Immature natural killer cell (primary cell): ENCODE measurements at places on chromosomes 12 and 14. TPM values are rescaled to one million over a fixed set of nuclear protein-coding genes. Genes with fewer than 3 reads are reported as not detected.

The HOXC9 gene
- not detected for polyA plus RNA-seq

The ISM2 gene
- not detected for polyA plus RNA-seq

The DBX2 gene
- polyA plus RNA-seq, result not detected

The SLC25A47 gene
- polyA plus RNA-seq, result not detected

The CCDC175 gene
- not detected for polyA plus RNA-seq

The NDRG2 gene
- 40.0 TPM for polyA plus RNA-seq

The CLEC2B gene
- polyA plus RNA-seq, result 92.8 TPM

The LALBA gene
- polyA plus RNA-seq, result not detected

The SLC25A29 gene
- polyA plus RNA-seq, result 4.2 TPM

The SERPINA6 gene
- not detected for polyA plus RNA-seq

The CEP128 gene
- polyA plus RNA-seq, result 2.0 TPM

The ADAM21 gene
- 0.30 TPM for polyA plus RNA-seq

The ADAMTS20 gene
- not detected for polyA plus RNA-seq

The TMEM233 gene
- polyA plus RNA-seq, result not detected

The MYF5 gene
- polyA plus RNA-seq, result not detected

The IRAK3 gene
- polyA plus RNA-seq, result 1.2 TPM

The TOMM20L gene
- not detected for polyA plus RNA-seq

The STXBP6 gene
- not detected for polyA plus RNA-seq

The TPH2 gene
- not detected for polyA plus RNA-seq

The OVCH1 gene
- not detected for polyA plus RNA-seq

The SLC4A8 gene
- 1.2 TPM for polyA plus RNA-seq

The RTL1 gene
- not detected for polyA plus RNA-seq

The GLIPR1 gene
- polyA plus RNA-seq, result 132 TPM

The FITM1 gene
- 0.85 TPM for polyA plus RNA-seq

The ESPL1 gene
- polyA plus RNA-seq, result not detected

The NTN4 gene
- not detected for polyA plus RNA-seq

The PLD4 gene
- polyA plus RNA-seq, result 19.7 TPM

The EML5 gene
- polyA plus RNA-seq, result not detected

The SYCP3 gene
- not detected for polyA plus RNA-seq

The IL26 gene
- not detected for polyA plus RNA-seq

The BRMS1L gene
- 1.4 TPM for polyA plus RNA-seq

The C3AR1 gene
- polyA plus RNA-seq, result 31.1 TPM

The CIROP gene
- polyA plus RNA-seq, result not detected
